ENCODE measurements at places on chromosomes 4 and X.
A peak's percentile ranks its signal among the peaks of the same experiment; 100 is the strongest.

- no peak for DNase-seq
Observed at GRCh38 chr4:17817027-17817426, 6.2 kb downstream of the NCAPG start.

- DNase-seq: no peak
Observed at GRCh38 chr4:77121736-77122240, 35.2 kb upstream of the CCNG2 start.

DNA sequence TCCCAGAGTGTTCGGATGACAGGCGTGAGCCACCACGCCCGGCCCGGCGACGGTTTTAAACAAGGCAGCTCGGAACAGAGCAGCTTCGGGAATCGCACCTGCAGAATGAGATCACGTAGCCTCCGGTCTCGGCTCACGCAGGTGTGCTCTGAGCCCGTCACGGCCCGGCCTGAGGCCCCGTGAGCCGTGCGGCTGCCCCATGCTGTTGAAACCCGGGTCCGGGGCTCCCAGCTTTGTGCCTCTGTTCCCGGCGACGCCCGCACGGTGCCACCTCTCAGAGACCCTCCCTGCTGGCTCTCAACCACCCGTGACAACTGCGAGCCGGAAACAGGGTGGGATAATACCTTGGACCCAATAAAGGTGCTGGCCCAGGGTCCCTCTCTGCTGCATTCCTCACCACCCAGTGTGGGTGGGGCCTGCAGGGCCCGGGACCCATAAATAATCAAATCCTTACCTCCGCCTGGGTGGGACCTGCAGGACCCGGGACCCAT, 13.4 kb upstream of the PLCXD1 start:
- no peak for DNase-seq

GRCh38 chrX:11792461-11793421, 34.7 kb downstream of the MSL3 start:
- DNase-seq: peak; percentile 51

DNA sequence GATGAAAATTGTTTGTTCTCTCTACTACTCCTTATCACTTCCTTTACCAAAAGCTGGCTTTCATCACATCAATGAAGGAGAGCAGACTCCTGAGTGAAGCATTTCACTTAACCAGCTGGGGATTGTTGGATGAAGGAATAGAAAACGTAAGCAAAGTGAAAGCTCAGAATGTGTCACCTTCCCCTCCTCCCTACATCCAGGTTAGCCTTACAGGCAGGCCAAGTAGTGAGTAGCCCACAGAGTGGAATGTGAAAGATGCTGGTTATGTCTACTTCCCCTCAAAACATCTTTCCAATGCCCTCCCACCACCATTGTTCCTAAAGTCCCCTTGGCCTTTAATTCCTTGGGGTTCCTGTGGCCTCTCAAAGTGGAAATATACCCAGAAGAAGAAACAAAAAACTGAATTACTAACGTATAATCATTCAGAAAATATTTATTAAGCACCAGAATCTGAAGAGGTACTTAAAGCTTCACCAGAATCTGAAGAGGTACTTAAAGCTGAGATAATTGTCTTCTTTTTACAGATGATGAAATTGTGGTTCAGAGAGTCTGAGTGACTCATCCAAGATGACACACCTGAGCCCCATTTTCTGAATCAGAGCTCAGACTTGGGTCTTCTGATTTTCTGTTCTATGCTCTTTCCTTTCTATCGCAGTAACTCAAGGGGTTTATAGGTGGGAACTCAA, 6.5 kb downstream of the P2RY4 start:
- DNase-seq: no peak

GRCh38 chrX:3076416-3076991, 35.2 kb downstream of the ARSF start:
- DNase-seq: no peak

- DNase-seq: no peak
Observed at GRCh38 chr4:53804719-53805118, 213.4 kb upstream of the LNX1 start.

DNA sequence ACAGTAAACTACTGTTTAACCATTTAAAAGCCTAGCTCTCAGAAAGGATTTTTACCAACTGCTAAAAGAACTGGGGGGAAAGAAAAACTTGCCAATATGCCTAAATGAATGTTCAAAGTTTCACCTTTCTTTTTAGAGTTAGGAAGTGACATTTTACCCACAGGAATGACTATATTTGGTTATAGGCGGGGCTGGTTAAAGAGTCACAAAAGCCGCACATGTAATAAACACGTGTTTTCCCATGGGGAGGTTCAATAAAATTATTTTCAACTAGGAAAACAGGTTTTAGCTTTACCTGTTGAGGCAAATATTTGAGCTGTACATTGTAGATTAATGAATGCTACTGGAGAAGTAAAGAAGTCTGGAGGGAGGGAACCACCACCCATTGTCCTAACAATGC, 41.6 kb upstream of the UGDH start:
- no peak for DNase-seq

DNA sequence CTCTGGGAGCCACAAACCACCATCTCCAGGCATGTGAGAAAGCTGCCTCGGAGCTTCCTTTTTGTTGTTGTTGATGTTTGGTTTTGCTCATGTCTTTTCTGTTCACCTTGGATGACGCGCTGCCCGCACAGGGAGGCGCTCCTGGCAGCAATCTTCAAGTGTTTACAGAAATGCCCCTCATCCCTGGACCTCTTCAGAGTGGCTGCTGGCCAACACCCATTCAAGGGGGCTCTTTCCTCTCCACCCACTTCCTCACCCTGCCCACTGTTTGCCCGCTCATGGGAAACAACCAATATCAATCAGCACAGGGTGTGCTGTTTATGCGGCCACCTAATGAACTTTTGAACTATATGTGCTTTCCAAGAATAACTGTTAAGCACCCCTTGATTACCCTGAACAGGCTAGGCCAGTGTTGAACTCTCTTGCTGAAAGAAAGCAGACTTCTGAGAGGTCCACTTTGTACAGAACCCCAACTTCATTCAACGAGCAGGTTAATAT, 355.1 kb upstream of the CLNK start:
- no peak for DNase-seq

GRCh38 chr4:15653864-15654592, 1.1 kb downstream of the FBXL5 start:
- DNase-seq: no peak

- DNase-seq: no peak
Observed at GRCh38 chr4:33073811-33074210, 2353.6 kb downstream of the PCDH7 start.

GRCh38 chrX:104270916-104271512, 16.3 kb upstream of the ESX1 start:
- peak; percentile 4 for DNase-seq

DNA sequence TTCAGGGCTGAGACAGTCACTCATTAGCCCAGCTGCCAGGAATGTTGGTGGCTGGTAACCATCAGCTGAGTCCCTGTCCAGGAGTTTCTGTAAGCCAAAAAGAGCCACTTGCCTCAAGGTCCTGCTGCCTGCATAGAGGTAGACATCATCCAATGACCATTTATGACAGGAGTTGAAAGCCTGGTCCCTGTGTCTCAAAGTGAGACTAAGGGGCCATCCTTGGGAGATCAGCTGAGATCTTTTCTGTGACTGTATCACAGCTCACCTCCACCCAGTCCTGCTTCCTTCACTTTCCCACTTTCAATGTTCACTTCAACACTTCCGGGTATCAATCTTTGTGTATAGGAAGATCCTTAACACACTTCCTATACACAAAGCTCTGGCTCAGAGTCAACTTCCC, 28.4 kb upstream of the MAOA start:
- DNase-seq: no peak

GRCh38 chrX:39519566-39520301, 578.0 kb downstream of the BCOR start:
- no peak for DNase-seq

DNA sequence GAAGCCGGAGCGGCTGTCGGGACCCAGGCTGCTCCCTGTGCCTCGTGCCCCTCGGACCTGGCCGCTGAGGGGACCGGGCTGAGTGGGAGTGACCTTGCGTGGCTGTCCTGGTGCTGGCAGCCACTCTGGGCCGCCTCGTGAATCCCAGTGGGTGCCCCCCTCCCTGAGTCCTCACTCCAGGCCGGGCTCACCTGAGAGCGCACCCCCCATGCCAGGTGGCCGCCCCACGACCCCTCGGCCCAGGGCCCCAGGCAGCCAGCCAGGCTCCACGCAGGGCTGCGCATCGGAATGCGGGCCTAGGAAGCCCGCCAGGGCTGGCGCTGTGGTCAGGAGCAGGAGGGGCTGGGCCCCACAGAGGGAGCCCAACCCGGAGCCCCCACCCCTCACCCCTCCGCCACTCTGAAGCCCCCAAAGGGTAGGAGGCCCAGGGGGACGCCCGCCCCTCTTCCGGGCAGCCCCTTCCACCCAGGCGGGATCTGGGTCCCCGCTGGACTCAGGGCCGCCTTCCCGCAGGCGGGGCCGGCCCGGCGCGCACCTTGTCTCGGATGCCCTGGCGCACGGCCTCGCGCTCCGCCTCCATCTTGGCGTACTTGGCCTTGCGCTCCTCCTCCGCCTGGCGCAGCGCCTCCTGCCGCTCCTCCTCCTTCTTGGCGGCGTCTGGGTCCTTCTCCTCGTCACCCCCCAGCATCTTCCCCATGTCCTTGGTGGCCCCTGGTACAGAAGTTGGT, 33.9 kb downstream of the CPLX1 start:
- DNase-seq: peak; percentile 44

DNA sequence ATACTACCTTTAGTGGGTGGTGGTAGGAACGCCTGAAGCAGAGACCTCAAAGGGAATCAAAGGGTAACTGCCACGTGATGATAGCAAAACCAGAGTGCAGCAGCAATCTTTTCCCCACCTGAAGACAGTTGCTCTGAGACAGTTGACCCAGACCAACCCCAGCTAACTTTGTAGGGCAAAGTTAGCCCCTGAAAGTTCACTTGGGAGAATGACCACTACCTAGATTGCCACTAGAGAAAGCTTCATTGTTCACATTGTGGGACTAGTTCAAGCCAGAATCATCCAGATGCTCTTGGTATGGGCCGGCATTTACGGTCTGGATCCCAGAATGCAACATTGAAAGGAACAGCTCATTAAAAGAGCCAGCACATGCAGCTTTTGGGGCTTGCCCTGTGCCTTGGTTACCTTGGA, 4.1 kb downstream of the SEPTIN6 start:
- DNase-seq: no peak

GRCh38 chrX:70132877-70133302, 357 bp upstream of the IGBP1 start:
- DNase-seq: no peak

DNA sequence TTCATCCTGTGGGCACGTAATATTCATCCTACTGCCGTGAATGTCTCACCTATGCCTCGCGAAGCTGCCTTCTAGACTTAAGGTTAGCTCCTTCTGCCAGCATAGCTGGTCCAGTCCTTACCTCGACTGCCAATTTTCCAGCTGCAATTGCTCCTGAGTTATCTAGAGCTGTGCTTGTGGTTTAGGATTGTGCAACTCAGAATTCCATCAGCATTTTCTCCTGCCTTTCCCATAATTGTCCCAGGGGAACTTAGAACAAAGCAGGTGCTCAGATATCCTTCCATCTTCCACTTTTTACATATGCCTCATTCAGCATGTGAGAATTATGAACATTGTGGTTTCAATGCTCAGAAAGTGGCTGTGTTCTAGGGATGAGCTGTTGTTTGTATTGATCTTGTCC, 131.4 kb upstream of the ADGRL3 start:
- no peak for DNase-seq

DNA sequence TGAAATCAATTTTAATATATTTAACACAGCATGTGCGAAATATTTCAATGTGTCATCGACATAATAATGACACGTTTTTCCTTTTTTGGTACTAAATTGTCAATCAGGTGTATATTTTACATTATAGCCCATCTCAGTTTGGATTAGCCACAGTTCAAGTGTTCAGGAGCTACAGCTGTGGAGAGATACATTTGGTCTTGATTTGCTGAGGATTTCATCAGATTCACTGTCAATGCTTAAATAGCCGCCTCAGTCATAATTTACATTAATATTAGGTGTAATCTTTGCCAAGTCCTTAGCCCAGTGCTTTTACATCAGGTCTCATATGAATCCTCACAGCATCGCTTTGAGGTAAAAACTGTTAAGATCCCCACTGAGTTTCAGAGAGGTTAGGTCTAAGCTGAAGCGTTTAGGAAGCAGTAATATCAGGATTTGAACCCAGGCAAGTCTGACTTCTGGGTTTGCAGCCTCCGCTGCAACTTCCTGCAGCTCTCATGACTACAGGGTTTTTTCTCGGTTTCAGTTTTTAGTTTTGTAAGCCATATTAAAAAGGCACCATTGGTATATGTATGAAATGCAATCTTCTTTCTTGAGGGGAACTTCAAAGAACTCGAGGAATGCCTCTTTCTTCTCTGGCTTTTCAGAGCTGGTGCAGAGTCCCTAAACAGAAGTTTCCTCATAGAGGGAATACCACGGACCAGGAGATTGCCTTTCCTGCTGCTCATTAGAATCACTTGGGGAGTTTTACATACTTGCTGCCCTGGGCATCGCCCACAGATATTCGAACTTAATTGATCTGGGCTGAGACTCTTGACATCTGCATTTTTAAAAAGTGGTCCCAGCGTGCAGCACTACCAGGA, 6.4 kb downstream of the MTM1 start:
- DNase-seq: no peak

DNA sequence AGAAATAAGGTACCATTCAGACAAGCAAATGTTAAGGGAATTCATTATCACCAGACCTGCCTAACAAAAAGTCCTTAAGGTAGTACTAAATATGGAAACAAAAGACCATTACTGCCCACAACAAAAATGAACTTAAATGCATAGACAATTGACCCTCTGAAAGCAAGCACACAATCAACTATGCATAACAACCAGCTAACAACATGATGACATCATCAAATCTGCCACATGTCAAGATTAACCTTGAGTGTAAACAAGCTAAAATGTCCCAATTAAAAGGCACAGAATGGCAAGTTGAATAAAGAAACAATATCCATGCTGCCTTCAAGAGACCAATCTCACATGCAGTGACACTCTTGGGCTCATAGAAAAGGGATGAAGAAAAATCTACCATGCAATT, 160.7 kb upstream of the CPXCR1 start:
- no peak for DNase-seq

- no peak for DNase-seq
Observed at GRCh38 chr4:186878203-186878776, 154.6 kb upstream of the FAT1 start.

DNA sequence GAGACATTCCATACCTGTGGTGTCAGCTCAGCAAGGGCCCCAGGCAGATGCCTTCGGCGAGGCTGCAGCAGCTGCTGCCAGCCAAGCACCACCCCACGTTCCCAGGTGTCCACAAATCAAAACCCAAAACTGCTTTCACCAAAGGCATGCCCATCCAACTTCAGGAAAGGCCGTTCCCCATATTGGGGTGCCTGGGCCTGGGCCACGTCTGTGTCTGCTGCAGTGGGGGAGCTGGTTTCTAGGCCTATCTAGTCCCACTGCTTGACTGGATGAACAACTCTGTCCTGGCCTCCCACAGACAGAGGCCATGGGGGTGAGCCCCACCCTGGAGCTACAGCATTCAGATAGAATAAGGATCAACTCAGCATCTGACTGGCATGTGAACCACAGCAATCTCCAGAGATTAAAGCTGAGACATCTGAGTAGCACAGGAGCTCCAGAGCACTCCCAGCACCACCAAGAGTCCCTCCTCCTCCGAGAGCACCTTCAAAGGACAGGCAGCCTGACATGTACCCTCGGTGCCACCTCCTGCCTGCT, 37.0 kb downstream of the NAT8L start:
- no peak for DNase-seq

GRCh38 chr4:61805979-61806378, 605.9 kb downstream of the ADGRL3 start:
- no peak for DNase-seq

- DNase-seq: no peak
Observed at GRCh38 chr4:73523126-73523525, 41.6 kb downstream of the AFM start.

GRCh38 chrX:20309806-20310205, 43.1 kb upstream of the RPS6KA3 start:
- DNase-seq: no peak

GRCh38 chr4:156493858-156494257, 477.7 kb downstream of the PDGFC start:
- DNase-seq: no peak
